Putamen (tissue), 1 donor: ENCODE measurements at places on chromosomes 12 and 14.
A peak's percentile ranks its signal among the peaks of the same experiment; 100 is the strongest.

DNA sequence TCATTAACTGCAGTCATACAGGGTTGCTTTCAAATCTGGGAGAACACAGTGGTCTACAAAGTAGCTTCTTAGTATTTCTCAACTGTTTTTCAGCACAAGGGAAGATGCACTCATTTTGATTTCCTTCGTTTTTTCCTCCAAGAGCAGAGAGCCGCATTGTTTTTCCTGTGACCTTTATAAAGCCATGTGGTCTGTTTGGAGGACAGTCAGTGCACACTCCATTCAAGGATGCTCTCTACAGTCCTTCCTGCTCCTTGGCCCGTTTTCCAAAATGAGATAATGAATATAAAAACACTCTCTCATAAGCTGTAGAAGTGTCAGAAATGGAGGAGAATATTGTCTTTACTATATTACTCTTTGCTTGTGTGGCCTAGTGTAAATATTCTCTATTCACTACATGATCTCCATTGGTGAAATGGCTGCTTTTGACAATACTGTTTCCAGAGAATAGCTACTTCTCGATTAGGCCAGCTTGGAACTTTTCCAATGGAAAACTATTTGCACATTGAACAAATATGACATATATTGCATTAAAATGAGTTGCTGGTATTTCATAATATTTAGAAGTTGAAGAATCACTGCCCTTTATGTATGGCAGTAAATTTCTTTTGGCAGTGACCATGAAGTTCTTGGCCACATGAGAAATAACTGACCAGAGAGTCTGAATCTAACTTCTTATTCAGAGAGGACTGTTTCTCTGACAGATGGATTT is 393.1 kb upstream of the RGS6 start:
- DNase-seq: no peak

DNA sequence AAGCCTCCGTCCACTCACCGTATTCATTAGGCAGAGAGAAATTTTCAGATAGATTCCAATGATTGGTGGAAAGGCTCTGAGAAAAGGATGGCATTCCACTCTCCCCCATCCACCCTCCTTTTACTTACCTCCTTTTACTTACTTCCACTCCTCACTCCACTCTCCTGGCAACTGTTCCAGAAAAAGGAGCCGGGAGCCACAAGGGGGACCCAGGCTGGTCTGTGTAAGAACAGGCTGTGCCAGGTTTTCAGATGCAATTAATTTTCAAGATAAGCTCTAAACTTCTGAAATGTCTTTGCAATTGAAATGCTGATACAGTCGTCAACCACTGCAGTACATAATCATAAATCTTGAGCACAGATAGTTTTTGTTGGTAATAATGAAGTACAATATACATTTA is 248.8 kb downstream of the ANO6 start:
- DNase-seq: no peak

DNA sequence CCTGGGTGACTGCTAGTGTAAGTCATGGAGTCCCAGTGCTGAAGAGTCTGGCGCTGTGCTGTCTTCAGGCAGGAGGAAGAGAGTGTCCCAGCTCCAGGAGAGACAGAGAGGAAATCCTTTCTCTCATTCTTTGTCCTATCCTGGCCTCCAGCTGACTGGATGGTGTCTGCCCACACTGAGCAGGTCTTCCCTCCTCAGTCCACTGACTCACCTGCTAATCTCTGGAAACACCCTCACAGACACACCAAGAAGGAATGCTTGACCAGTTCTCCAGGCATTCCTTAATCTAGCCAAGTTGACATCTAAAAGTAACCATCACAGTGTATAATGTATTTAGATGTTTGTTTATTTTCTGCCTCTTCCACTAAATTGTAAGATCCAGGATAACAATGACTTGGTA is 53.9 kb downstream of the EMP1 start:
- DNase-seq: no peak

GRCh38 chr14:91367173-91368171 is 50.1 kb downstream of the CCDC88C start:
- DNase-seq: peak; percentile 61

GRCh38 chr12:26287671-26288381 is 92.5 kb downstream of the SSPN start:
- DNase-seq: no peak
